ENCODE measurements at places on chromosomes 16 and 17.

- DNase-seq = no peak
These were observed 74.6 kb downstream of the KSR1 start for GRCh38 chr17:27530764-27531391.

- peak; percentile 52 for DNase-seq
These were observed 579 bp upstream of the CYBA start for GRCh38 chr16:88651276-88651988.

DNA sequence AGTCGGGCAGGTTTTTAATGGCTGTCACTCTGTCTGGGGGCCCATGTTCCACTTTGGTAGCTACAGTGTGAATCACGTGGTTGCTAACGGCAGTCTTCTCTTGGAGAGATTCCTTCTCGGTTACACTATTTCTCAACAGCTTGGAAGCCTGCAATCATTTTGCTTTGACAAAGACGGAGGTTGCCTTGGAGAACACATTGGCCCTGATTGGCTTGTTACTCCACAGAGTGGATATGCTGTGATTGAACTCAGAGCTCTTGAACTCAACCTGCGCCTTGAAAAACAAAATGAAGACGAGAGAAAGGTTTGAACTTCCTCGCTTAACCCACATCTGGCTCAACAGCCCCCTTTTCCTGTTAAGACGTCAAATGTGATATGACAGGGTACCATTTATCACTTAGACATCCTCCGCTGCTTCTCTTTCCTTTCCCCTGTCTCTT is 218.9 kb downstream of the MAF start:
- peak; percentile 37 for DNase-seq

GRCh38 chr16:17224879-17225281 is 245.9 kb downstream of the XYLT1 start:
- no peak for DNase-seq

- DNase-seq = no peak
These were observed 398 bp downstream of the LGALS9 start for GRCh38 chr17:27631411-27631760.

DNA sequence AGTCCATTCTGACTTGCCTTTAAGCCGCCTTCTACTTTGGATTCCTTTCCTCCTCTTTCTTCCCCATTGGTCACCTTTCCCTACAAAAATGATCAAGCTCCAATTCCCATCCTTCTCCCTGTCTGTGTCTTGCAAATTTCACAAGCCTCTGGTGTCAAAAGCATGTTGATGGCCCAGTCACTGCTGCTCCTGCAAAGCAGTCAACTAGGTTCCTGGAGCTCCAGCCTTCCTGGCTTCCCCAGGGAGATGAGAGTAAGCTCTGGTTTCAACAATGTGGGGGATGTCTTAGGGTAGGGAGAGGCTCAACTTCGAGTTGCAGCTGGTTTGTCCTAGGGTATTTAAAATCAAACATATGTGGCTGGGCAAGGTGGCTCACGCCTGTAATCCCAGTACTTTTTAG is 36.1 kb upstream of the HELZ start:
- no peak for DNase-seq

- peak; percentile 67 for DNase-seq
These were observed 29.1 kb downstream of the AKAP1 start for GRCh38 chr17:57114085-57114673.

DNA sequence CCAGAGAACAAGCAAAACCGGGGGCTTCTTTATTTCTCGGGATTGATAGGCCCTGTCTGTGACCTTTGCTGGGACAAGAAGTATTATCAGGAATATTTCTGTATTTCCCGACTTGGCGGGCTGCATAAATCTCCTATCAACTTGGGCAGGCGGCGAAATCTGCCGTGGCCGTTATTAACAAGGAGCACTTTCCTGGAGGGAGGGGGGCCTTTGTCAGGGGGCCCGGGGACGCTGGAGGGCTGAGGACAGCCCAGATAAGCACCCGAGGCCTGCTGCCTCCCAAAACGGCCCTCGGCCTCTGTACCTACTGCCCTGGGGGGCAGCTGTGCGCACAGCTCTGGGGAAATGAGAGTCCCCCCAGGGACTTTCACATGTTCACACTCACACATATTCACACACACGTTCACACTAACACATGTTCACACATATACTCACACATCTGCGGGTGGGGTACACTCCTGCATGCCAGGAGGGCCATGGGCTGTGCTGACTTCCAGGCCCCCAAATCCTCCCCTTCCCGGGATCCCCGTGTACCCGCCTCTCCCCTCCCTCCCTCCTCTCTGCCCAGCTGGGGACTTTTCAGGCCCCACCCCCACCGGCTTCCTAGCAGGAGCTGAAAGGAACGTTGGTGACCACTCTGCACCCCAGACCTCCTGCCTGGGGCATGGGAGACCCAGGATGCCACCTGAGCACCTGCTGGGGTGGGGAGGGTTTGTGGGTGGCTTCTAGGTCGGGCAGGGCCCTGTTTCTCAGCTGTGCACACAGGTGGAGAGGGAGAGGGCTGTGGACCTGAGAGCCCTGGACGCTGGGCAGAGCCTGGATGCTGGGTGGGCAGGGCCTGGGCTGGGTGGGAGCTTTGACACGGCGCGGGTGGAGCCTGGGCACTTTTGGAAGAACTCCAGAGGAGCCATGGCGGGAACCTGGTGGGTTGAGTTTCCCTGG is 24.3 kb upstream of the GSE1 start:
- no peak for DNase-seq

DNA sequence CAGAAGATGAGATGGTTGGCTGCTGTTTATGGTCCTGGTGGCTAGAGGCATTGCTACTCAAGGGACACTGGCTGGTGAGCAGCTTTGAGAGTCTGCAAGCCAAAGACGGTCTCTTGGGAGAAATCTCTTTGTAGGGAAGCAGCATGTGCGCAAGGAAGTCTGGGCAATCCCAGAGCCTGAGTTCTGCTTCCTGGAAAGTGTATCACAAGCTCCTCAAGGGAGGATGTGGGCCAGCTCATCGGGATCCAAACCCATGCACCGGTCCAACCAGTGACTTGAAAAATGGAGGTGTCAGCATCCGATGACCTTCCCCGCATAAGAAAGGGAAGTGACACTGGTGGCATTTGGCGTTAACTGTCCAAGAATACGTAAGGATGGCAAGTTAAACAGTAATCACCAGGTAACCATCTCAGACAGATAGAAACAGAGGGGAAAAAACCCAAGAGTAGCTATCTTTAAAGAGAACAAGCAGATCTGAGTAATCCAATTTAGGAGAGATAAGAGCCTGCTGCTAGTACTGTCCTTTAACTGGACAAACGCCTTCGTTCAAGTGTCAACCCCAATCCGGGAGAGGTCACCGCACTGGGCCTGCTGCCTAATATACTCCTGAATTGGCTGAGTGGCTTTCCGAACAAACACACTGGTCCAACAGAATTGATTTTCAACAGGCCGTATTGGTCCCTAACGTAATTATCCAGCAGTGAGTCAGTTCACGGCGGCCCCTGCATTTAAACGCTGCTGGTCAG is 303.0 kb upstream of the ZFHX3 start:
- no peak for DNase-seq

GRCh38 chr17:76385892-76386786 is 1.7 kb downstream of the SPHK1 start:
- DNase-seq = peak; percentile 91

DNA sequence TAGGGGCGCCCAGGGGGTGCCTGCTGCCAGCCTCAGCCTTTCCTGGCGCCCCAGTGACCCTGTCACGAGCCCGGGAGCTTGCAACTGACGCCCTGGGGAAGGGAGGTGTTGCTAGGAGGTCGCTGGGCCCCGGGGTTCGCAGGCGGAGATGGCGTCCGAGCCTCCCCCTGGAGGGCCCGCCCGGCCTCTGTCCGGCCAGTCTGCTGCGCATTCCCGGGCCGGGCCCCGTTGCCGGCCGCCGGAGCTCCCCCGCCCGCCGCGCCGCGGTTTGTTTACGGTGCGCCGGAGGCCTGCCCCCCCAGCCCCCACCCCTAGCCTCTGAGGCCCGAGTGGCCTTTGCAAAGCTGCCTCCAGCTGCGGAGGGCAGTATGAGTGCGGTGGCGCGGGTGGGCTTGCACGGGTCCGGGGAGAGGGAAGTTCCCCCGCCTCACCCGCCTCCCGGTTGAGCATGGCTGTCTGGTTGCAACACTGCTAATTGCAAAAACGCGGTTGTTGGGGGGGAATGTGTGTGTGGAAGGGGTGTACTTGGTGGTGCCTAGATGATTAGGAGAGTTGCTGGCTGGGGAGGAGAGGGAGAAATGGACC is 514 bp downstream of the THRA start:
- peak; percentile 83 for DNase-seq

DNA sequence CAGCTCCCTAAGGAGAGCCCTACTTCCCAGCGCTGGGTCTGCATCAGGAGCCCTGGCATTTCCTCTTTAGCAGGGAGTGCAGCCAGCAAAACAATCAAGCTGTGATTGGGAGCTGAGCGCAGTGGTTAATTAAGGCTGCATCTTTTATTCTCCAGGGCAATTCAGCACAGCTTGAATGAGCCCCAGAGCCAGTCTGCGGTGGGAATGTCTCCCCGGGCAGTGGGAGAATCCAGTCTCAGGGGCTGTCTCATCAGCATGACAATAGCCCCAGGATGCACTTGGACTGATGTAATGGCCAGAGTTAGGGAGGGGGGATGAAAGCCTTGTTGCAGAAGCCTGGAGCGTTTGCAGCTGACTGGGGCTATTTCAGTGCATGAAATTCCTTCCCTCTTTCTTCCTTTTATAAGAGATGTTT is 292.6 kb upstream of the SOX9 start:
- peak; percentile 96 for DNase-seq

- DNase-seq = no peak
These were observed 15.6 kb upstream of the CLEC10A start for GRCh38 chr17:7095625-7096024.

DNA sequence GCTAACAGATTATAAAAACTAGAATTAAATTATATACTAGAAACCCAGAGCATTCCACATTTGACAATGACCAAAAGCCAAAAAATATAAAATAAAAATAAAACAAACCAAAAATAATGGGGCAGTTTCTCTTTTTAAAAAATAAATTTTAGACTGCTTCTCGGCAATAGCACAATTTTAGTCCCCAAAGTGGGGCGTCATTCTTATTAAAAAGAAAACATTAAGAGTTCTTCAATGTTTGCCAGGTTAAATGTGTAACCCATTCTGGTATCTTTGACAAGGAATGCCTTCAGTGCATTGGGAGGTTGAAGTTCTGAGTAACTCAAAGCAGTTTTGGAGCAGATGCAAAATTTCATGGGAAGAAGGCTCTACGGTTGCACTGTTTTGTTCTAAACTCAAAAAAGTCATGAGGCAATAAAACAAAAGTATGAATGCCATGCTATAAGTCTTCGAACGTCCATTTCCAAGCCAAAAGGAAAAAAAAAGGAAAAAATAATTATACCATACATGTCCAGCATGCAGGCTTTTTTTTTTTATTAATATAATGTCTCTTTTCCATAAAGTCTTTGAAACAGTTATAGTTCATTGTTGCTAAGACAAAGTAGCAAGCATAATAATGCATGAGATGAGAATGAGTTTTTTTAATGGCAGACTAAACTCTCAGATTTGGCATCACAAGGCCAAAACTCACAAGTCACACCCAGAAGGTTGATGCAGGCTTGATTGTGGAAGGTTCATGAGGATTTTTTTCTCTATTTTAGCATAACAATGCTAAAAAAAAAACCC is 3.1 kb downstream of the MAF start:
- DNase-seq = peak; percentile 45

- DNase-seq = no peak
These were observed 7.5 kb downstream of the CACNG1 start for GRCh38 chr17:67051837-67052236.

DNA sequence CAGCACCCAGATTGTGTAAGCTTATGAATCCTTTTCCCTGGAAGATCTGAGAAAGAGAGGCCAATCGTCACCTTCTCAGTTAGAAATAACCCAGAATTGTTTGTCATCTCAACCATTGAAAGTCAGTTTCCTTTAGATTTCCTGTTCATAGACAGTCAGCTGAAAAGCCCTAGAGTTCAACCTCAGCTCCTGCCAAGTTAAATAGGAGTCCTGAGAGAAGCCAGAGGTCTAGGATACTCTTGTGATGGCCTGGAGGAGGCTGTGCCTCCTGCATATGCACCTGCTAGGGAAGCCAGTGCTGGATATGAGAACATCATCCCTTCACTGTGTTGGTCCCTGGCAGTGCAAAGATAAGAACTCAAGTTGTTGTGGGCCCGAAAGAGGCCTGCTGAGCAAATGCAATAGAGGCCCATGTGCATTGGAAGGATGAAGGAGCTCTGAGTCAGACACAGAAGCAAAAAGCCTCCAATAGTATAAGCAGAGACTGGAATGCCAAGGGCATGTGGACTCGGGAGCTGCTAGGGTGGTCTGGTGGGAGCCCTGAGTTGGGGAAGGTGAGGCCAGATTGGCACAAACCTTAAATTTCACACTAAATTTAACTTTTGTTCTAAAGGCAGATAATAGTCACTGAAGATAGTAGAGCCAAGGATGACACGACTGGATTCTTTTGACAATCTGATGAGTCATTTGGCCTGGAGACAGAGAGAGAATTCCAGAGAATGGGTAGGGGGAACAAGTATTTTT is 520.9 kb upstream of the CDH5 start:
- DNase-seq = no peak

DNA sequence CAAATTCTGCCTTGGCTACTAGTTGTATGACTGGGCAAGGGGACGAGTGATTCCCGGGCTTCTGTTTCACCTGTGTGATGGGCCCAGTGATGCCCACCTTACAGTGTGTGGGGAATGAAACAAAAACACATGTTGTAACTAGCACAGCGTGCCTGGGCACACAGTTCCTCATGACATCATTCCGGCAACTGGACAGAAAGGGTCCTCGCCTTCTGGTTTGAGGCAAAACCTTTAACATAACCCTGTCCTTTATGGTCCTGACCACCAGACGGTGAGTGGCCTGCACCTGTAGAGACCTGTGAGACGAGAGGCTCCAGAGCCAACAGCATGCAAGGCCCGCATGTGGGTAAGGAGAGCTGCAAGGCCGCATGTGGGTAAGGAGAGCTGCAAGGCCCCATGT is 7.7 kb upstream of the SLC38A8 start:
- no peak for DNase-seq

GRCh38 chr16:82183004-82183397 is 13.0 kb upstream of the MPHOSPH6 start:
- DNase-seq = no peak

DNA sequence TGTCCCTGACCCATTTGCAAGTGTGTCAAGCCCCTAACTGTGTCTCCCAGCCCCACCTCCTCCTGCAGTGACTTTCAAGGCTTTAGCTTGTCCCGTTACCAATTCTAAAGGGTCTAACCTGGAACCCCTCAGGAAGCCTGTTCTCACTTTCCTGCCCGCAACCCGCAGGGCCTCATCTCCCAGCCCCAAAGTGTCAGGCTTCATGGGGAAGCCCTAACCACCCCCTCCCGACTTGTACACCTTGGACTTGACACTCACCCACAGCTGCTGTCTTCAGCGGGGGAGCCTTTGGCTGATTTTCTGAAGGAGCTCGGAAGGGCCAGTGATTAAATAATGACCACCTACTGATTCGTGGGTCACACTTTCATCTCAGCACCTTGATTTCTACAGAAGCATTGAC is 33.1 kb downstream of the NLRC5 start:
- DNase-seq = no peak

- DNase-seq = no peak
These were observed 31.4 kb downstream of the YPEL2 start for GRCh38 chr17:59362811-59363205.
